ENCODE measurements at places on chromosomes 16 and 17. TPM values are rescaled to one million over a fixed set of nuclear protein-coding genes. Genes with fewer than 3 reads are reported as not detected.

Gene CRHR1
- total RNA-seq = not detected

Gene ATP2C2
- not detected for total RNA-seq

Gene FSCN2
- 1.9 TPM for total RNA-seq

Gene GLTPD2
- total RNA-seq = not detected

Gene IL17C
- total RNA-seq = not detected

Gene NPIPA2
- total RNA-seq = not detected

Gene KIF18B
- 0.83 TPM for total RNA-seq

Gene TAF15
- 60.2 TPM for total RNA-seq
